Activated naive CD4-positive, alpha-beta T cell treated with anti-CD3 and anti-CD28 coated beads, Interleukin-2, amount 50 U/mL, for 72 hours (primary cell): ENCODE measurements at places on chromosomes 5 and 9. TPM values are rescaled to one million over a fixed set of nuclear protein-coding genes. Genes with fewer than 3 reads are reported as not detected.

GRCh38 chr5:139141446-139142204, 56.5 kb downstream of the SIL1 start:
- no peak for DNase-seq

- DNase-seq: no peak
Measured at GRCh38 chr5:168162464-168162863, 129.0 kb upstream of the WWC1 start.

DNA sequence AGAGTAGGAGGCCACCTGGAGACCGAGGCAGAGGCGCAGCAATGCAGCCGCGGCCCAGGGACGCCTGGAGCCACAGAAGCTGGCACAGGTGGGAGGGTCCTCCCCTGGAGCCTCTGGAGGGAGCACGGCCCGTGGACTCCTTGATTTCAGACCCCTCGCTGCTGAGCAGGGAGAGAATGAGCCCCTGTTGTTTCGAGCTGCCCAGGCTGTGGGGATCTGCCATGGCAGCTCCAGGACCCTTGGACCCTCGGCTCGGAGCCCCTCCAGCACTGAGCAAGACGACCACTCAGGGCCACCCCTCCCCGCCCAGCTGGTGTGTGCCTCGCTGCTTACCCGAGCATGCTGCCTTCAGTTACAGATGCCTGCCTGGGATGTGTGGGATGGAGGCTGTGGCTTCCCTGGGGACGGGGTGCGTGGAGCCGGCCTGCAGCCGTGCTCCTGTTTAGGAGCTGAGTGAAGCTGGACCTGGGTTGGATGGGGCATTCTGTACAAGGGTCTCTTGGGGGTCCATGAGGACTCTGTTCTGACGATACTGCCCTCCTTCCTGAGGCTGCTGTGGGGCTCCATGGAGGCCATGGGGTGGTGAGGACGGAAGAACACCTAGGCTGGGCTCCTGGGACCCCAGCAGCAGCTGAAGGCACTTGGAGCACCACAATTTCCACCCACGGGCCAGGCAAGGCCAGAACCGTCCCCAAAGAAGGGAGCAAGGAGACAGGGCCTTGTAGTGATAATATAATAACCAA, 115.1 kb upstream of the LPCAT1 start:
- DNase-seq: no peak

GRCh38 chr5:140399979-140400729, 1.5 kb upstream of the ANKHD1 start:
- DNase-seq: no peak

DNA sequence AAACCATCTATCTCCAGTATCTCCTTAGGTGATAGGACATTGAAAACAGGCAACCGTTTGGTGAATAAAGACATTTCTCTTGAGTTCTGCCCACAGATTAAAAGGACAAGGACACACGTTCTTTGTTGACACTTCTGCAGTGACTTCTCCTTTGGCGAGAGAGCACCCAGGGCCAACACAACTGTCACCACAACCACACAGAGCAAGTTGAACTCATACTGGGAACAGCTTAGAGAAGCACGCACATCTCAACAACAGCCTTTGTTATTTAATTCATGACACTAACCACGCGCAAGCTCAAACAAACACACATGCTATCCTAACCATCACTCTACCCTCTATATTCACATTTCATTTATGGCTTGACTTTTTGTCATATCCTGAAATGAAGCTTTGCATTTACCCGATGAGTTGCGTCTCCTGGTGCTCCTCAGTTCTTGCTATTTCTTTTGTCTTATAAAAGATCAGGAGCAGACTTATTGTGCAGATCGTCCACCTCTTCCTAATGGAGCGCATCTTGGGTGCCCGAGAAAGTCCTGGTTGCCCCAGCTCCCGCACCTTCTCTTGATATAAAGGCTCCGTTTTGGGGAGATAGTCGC, 543 bp downstream of the ST8SIA4 start:
- peak; percentile 57 for DNase-seq

The QSOX2 gene
- 26.2 TPM for total RNA-seq

The HNRNPA0 gene
- total RNA-seq: 29.0 TPM

The CCNJL gene
- 0.12 TPM for total RNA-seq
